Left colon (tissue), 2 donors: ENCODE measurements at places on chromosomes 13 and 19. TPM values are rescaled to one million over a fixed set of nuclear protein-coding genes. Genes with fewer than 3 reads are reported as not detected.

LENG1 gene
- 5.3 TPM for total RNA-seq

IZUMO4 gene
- total RNA-seq, result 2.3 TPM

NPAS1 gene
- total RNA-seq, result 0.37 TPM

PRMT1 gene
- total RNA-seq, result 66.7 TPM

ZNF229 gene
- total RNA-seq, result 2.7 TPM

METTL21C gene
- not detected for total RNA-seq

DKKL1 gene
- total RNA-seq, result not detected

KLK3 gene
- 11.7 TPM for total RNA-seq

ASF1B gene
- total RNA-seq, result 12.5 TPM

CYP4F2 gene
- total RNA-seq, result 11.1 TPM

KIR2DL3 gene
- not detected for total RNA-seq

ABCA7 gene
- 35.1 TPM for total RNA-seq

SPC24 gene
- total RNA-seq, result 2.6 TPM

TEX101 gene
- total RNA-seq, result 0.34 TPM

S1PR5 gene
- 0.20 TPM for total RNA-seq

DHX34 gene
- total RNA-seq, result 8.5 TPM

CRLF1 gene
- total RNA-seq, result 2.4 TPM

CRYL1 gene
- total RNA-seq, result 128 TPM

FXYD1 gene
- 30.3 TPM for total RNA-seq

OR7D2 gene
- total RNA-seq, result not detected

FFAR1 gene
- 0.11 TPM for total RNA-seq

HSD17B14 gene
- total RNA-seq, result 3.3 TPM

BCL2L12 gene
- 14.9 TPM for total RNA-seq

ZNF681 gene
- total RNA-seq, result 3.1 TPM

ZNF440 gene
- total RNA-seq, result 40.8 TPM

PODNL1 gene
- 5.3 TPM for total RNA-seq
